ENCODE measurements at places on chromosomes 16 and 17.
A peak's percentile ranks its signal among the peaks of the same experiment; 100 is the strongest.

- DNase-seq = no peak
Measured at GRCh38 chr17:33486135-33486885, 193.2 kb upstream of the ASIC2 start.

DNA sequence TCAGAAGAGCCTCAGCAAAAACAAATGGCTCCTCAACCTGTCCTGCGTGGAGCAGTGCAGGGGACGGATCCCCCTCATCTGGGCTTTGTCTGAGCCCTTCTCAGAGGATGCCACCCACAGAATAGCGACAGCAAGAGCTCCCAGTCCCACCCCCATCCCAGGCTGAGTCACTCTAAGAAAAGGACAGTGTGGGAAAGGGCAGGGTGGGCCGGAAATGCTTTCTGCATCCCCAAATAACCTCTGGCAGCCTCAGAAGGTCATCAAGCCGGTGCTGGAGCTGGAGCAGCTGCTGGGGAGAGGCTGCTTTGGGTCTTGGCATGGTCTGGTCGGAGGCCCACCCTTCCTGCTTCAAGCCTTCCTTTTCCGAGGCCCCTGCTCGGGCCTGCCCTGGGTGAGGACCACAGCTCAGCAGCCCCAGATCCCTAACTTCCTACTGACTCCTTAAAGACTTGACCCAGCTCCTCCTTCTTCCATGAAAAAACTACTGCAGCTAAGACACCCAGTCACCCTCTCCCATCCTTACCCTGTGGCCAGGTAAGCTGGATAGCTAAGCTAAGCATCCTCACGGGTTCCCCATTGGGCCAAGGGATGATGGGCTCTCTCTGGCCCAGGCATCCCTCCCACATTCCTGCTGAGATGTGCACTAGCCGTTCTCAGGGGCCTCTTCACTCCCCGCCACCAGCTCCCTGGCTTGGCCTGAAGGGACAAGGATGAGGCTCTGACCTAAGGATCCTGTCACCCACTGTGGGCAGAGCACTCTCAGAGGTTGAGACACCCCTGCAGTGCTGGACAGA is 8.7 kb downstream of the SLC12A4 start:
- DNase-seq = no peak

- DNase-seq = no peak
Measured at GRCh38 chr16:51113236-51114125, 37.6 kb downstream of the SALL1 start.

DNA sequence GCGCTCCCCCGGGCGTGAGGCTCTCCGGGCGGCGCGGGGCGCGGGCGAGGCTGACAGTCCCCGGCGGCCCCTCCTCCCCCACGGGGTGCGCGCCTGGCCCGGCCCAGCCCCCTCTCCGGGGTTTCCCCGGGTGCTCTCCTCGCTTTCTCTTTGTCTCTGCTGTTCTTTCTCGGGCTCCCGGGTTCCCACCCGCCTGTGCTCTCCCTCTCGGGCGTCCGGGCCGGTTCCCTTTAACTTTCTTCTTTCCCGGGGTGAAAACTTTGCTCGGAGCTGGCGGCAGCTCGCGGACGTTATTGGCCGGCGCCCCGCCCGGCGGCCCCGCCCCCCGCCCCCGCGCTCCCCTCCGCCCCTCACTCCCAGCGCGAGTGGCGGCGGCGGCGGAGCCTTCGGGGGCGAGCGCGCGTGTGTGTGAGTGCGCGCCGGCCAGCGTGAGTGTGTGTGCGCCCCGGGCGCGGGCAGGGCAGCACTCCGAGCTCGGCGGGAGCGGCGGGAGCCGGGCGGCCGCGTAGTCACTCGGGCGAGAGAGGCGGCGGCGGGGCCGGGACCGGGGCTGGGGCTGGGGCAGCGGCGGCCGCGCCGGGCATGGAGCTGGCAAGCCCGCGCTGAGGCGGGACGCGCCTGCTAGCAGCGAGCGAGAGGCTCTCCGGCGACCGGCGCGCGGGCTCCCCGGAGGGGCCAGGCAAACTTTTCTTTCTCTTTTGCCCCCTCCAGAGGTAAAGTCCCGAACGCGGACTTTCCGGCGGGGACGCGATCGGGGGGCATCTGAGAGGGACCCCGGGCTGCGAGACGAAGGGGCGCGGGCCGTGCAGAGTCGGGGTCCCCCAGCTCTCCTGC is at the start of gene NTN1:
Gene NTN1 (plus strand): TSS at position 353 of the 834 bp plus-strand sequence. CDS start 864 bp downstream, outside the sequence.
- DNase-seq = no peak

DNA sequence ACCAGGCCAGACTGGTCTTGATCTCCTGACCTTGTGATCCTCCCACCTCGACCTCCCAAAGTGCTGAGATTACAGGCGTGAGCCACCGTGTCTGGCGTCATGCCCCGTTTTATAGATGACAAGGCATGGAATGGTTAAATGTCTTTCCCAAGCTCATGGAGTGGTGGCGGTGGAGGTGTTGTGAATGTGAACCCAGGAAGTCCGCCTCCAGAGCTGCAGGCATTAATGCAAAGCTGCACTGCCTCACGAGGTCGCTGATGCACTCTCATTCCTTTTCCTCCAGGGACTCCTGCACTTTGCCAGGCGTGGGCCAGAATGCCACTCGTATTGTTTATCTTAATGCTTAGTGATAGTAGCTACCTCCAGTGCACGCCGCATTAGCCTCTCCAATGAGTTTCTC is 149.6 kb downstream of the WWOX start:
- DNase-seq = no peak

GRCh38 chr17:17834974-17835373 is 1.8 kb downstream of the SREBF1 start:
- DNase-seq = no peak

DNA sequence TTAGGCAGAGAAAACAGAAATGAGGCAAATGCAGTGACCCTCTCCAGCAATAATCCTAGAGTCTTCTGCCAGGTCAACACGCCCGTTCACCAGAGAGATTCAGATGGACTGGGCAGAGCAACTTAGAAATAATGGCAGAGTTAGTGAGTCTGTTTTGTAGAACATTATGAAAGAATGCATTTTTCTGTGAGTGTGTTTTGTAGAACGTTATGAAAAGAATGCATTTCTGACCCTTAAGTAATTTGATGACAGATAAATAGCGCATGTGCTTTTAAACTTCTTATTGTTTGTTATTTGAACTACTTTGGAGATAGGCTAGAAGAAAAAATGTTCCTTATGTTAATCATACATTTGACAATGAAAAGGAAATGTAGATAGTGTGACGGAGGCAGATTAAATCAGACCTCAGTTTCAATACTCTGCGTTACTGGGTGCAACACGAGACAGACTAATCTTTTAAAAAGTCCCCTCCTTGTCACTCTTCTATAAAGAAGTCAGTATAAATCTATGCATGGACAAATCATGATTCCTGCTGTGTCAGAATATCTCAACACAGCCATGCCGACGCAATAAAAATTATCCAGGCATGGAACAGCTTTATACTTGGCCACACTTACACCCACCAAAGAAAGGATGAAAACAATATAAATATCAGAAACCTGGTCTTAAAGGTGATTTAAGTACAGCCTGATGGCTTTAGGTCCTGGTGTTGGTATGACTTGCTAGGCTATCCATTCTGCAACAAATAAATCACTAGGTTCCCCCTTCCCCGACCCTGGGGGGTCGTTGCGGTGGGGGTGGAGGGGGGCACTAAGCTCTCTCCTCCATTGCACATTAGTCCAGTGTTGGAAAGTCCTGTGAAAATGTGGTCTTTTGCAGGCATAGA is 47.8 kb downstream of the MARCHF10 start:
- no peak for DNase-seq

DNA sequence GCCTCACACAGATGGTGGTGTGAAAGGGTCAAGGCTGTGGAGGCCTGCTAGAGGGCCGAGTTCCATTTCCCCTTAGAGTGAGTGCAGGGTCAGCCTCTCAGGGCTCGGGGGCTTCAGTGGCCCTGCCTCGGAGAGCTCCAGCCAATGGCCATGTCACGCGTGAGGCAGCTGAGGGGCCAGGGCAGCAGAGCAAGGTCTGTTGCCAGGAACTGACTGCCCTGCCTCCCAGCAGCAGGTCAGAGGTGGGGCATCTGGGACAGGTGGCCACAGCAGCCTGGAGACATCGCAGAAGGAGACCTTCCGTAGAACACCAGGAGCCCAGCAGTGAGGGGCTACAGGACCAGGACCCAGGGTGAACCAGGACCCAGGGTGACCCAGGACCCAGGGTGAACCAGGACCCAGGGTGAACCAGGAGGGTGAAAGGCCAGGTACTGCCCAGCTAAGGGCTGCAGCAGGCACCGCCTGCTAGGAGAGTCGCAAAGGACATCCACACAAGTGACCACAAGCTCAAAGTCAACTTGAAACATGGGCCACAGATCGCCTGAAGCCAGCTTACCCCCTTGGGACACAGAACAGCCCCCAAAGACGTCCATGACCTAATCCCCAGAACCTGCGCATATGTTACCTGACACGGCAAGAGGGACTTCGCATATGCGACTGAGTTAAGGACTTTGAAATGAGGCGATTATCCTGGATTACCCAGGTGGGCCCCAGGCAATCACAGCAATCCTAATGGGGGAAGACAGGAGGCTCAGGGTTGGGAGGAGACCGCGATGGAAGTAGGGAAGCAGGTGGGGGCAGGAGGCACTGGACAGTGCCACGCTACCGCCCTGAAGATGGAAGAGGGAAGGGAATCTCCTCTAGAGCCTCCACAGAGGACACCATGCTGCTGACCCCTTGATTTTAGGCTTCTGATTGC is 4.8 kb upstream of the MEAK7 start:
- no peak for DNase-seq

- DNase-seq = no peak
Measured at GRCh38 chr17:55625521-55625920, 97.1 kb downstream of the TMEM100 start.

DNA sequence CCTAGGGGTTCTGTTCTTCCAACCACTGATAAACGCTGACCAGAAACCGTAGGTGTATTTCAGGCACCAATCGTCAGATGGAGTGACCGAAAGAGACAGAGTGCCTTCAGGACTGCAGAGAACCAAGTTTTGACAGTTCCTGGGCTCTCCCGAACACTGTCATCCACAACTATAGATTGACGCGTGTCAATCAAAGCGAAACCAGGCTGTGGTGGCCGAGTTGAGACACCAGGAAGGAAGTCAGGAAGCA is 11.9 kb upstream of the AURKB start:
- peak; percentile 83 for DNase-seq

DNA sequence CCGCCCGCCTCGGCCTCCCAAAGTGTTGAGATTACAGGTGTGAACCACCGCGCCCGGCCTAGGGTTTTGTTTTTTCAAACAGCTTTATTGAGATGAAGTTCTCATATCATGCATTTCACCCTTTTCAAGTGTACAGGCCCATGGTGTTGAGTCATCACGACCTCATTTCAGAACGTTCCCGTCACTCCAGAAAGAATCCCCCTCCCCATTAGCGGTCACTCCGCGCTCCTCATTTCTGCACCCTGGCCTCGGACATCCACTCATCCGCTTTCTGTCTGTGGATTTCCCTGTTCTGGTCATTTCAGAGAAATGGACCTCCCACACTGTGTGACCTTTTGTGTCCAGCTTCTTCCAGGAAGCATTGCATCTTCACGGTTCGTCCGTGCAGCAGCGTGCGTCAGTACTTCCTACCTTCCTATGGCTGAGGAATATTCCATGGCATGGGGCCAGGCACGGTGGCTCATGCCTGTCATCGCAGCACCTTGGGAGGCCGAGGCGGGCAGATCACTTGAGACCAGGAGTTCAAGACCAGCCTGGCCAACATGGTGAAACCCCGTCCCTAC is 135.2 kb upstream of the GSE1 start:
- DNase-seq = no peak

- DNase-seq = no peak
Measured at GRCh38 chr16:57510016-57510871, 24.0 kb upstream of the DOK4 start.

DNA sequence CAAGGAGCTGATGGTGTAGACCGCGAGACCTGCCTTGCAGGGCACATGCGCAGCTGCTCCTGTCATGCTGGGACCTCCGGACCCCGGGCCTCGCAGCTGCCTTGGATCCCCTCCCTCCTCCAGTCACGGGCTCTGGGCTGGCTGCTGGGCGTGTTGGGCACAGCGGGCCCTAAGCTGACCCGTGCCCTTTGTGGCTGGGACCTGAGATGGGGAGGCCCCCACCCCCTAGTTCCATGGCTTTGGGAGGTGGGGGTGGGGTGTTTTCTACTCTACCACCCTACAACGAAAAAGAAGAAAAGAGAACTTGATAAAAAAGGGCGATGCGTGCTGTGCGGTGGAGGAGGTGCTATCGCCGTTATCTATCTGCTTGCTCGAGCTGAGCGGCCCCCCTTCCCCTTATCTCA is 14.5 kb downstream of the ZFPM1 start:
- no peak for DNase-seq

DNA sequence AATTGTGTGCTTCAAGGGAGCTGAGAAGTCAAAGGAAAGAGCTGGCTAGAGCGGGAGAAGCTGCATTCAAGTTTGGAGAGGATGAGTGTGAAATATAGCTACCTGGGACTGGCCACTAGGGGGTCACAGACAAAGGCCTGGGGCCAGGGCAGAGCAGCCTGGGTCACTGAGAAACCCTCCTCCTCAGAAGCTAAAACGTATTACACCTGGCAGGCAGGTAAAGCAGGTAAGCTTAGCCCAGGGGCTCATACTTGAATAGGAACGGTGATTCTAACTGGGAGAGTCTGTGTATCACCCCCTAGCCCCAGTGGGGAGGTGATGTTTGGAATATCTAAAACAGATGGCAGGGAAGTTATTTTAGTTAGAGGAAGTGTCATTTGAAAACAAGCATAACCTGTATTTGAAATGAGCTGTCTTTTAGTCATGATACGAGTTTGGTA is 6.8 kb downstream of the KRT37 start:
- no peak for DNase-seq

- DNase-seq = no peak
Measured at GRCh38 chr16:79911660-79912059, 311.1 kb upstream of the MAF start.

DNA sequence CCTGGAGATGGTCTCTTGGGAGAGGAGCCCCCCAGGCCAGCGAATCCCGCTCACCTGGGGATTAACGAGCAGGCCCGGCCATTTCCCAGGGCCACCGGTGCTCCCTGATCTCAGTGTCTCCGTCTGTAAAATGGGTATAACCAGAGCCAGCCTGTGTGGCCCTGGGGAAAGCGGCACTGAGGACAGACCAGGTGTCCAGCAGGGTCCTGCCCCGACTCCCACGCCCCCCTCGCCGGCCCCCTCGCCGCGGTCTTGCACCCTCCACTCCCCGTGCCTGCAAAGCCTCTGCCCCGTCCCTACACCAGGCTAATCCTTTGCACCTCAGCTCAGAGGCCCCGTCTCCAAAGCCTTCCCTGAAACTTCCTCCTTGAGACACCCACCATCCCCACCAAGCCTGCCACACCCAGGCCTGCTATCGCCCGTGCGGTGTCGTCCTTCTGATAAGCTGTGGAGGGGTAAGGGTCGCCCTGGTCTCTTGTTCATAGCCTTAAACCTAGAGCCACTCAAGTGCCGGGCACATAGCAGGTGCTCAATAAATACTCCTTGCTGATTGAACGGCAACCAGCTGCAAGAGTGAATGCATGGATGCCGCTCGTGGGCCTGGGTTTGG is 259.1 kb downstream of the C16orf95 start:
- DNase-seq = no peak

- no peak for DNase-seq
Measured at GRCh38 chr16:21075252-21075651, 75.4 kb downstream of the DNAH3 start.

DNA sequence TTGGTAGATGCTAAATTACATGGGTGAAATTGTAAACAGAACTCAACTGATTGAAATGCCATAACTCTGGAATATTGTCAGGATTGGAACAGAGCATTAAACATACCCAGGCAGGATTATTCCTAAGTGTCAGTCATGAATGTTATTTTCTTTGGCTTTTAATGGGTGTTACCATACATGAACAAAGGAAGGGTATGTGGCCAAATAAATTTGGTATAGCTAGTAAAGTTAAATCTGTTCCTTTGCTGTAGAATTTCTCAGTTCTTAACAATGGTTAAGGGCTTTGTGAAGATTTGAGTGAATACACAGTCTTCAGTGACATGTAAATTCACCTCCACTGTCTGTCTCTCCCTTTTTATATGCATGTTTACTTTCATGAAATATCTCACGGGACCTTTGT is 679.5 kb upstream of the CDH8 start:
- DNase-seq = no peak
